Stimulated activated naive CD8-positive, alpha-beta T cell treated with anti-CD3 and anti-CD28 coated beads, Interleukin-15, Interleukin-2, amounts not matched to agents 100 U/mL and 50 U/mL, for 24 hours (primary cell): ENCODE measurements at places on chromosomes 6 and 20.

GRCh38 chr6:14478381-14479225 lies 361.0 kb downstream of the CD83 start:
- no peak for DNase-seq

DNA sequence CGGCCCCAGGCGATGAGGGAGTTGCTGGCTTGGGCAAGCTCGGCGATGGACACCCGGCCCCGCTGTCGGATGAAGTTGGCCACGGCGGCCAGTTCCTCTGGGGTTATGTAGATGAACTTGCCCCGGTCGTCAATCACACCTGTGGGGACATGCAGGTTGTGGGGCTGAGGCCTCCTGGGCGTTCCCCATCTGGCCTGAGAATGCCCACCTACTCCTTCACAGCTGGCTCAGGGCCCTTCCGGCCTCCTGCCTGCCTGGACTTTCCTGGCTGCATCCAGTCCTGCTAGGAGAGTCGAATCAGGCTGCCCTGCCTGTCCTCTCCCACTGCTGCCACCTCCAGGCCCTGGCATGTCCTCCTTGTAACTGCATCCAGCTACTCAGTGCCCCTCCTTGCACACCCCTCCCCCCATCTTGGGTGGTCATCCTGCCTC lies 13.8 kb downstream of the DDRGK1 start:
- DNase-seq, result no peak

DNA sequence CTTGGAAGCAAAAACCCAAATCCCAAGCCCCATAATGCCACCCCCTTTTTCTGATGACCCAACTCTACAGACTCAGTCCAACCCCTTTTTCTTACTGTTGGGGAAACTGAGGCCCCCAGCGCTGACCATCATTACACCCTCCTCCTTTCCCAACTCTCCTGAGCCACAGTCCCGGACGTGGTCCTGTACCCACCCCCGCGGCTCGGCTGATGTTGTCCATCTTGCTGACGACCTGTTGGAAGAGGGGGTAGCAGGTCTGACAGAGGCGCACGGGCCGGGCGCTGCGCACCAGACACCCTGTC lies 533 bp downstream of the OSTM1 start:
- no peak for DNase-seq

DNA sequence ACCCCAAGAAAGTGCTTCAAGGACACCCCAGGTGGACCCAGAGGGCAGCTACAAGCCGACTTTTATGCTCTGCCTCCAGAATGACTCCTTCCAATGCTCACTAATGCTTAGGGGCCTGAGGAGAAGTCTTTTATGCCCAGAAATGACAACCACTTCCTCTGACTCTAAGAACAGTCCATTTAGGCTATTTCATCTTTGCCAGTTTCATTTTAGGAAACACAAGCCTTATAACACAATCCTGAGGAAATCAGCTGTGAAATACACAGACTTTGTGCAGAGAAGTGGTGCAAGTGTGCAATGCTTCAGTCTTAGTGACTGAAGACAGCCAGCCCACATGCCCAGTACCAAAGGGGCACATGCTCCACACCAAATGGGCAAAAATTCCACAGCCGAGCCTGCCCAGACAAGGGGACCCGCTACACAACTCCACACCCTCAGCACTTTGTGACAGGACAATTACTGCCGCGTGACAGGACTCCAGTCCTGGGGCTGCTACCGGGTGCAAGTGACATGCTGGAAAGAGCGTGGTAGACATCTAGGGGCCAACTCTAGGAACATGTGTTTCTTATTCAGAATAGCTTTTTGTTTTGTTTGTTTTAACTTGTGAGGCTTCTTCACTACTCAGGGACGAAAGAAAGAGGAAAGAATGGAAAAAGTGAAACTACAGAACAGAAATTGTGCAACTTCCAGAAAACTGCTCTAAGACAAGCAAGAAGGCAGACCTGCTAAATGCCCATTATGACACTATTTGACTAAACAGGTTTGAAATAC lies 28.2 kb upstream of the PLAGL1 start:
- DNase-seq, result peak; percentile 14

DNA sequence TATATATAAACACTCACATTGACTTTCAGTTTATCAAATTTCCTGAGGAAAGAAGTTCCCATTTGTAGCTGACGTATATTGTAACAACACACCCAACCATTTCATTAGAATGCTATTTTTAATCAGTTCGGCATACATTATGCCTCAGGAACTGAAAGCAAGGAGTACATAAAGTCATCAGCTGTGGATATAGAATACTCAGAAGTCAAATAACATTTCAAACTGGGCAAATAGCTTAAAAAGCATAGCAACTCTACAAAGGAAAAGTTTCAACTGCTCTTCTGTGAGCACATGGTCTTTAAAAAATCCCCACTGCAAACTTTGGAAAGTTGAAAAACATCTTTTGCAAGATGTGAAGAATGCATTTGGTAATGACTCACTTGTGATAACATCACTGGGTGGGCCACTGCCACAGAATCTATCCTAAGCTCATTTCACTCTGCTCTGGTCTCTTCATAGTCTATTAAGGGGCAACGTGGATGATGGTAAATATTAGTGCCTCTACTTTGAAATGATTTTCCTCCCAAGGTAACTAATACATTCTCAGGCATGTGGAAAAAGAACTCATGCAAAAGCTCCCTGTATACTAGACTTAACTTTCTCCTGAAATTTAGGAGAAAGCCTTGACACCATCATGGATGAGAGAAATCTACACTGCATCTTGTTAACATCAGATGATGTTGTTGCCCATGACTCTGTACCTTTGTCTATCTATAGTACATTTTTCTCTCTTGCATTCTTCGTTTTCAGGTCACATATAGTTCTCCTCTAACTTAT lies 49.2 kb downstream of the FYN start:
- DNase-seq, result no peak

- peak; percentile 87 for DNase-seq
These were observed at the start of gene CUL9 for GRCh38 chr6:43181942-43182860. CUL9 (plus strand) TSS chr6:43182196; CDS start chr6:43184311, 2,115 bp downstream.

DNA sequence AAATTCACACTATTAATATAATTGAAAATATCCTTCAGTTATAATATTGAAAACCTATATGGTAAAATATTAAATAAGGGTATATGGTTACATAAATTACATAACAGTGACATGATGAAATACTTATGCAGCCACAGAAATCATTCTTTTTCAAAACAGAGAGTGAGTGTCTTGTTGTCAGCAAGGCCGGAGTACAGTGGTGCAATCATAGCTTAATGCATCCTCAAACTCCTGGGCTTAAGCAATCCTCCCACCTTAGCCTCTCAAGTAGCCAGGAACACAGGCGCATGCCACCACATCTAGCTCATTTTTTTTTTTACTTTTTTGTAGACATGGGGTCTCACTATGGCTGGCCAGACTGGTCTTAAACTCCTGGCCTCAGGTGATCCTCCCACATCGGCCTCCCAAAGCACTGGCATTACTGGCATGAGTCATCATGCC lies 40.4 kb downstream of the FAM8A1 start:
- no peak for DNase-seq

DNA sequence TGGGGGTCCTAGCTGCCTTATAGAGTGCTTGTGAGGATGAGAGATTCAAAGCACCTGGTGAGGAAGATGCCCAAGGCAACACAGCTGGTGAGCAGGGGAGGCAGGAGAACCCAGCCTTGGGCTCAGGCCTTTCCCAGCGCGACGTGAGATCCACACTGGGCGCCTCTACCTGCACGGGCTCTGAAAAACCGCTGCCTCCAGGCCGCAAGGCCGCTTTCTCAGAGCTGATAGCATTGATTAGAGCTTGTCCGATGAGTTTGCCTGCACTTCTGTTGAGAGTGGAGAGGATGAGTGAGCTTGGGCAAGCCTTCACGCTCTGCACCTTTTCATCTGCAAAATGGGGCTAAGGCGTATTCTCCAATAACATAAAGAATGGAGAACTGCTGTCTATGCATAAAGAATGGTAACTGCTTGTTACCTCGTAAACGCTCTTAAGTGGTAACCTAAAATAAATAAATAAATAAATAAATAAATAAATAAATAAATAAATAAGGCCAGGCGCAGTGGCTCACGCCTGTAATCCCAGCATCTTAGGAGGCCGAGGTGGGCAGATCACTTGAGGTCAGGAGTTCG lies 916 bp downstream of the PABPC1L start:
- DNase-seq, result no peak

- DNase-seq, result no peak
These were observed 14.5 kb downstream of the TCF15 start for GRCh38 chr20:595330-596308.

GRCh38 chr6:31094389-31094881 lies 17.9 kb downstream of the C6orf15 start:
- DNase-seq, result peak; percentile 20

DNA sequence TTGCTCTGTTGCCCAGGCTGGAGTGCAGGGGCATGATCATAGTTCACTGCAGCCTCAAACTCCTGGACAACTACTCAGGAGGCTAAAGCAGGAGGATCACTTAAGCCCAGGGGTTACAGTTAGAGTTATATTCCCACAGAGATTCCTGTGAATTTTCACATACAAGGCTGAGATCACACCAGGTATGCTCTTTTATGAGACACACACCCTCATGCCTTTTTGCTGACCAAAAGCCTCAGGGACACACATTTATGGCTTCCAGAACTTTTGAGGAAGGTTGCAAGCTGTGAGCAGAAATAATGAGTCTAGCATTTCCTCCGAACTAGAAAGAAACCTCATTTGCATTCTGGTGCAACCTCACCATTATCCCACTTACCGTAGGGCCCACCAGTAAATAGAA lies 370.5 kb upstream of the ARID1B start:
- no peak for DNase-seq

DNA sequence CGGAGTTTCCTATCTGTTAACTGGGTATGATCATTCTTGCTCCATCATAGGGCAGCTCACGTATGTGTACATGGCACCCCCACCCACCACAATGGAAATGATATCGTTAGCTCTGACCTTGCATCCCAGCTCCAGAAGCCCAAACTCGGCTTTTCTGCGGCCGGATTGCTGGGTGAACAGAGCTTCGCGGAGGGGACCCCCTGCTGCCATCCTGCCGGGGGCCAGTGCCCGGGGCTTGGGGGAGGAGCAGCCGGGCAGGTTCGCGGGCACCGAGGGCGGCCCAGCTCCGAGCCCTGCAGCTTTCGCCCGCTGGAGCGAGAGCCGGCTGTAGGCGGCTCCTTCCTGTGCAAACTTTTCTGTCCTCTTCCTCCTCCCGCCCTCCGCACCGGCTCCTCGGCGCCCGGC lies 24.9 kb upstream of the FUCA2 start:
- peak; percentile 66 for DNase-seq

DNA sequence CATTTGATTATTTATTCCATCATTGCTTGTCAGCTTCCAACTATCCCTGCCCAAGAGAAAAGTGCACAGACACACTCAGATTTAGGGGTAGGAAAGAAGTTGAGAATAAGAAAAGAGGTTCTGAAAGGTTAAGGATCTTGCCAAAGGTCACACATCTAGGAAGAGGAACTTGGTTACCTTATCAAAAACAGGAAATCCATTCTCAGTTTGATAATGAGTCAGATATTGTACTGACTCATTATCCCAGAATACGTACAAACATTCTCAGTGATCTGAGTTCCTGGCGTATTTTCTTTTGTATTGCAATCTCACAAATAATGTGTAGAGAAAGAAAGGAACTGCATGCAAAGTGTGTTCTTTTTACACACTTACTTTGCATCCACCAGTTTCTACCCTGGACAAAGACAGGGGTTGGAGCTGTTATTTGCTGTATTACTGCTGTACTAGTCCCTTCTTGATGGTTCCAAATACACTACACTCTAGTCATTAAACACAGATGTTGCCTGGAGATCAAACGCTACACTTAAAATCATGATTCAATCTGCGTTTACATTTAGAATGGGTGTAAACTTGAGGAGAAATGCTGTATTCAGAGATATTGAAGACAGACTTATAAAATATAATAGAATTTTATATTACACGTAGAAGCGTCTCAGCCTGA lies 545.7 kb downstream of the PRKN start:
- no peak for DNase-seq

GRCh38 chr6:43679057-43679456 lies 8.5 kb downstream of the MRPS18A start:
- DNase-seq, result no peak

DNA sequence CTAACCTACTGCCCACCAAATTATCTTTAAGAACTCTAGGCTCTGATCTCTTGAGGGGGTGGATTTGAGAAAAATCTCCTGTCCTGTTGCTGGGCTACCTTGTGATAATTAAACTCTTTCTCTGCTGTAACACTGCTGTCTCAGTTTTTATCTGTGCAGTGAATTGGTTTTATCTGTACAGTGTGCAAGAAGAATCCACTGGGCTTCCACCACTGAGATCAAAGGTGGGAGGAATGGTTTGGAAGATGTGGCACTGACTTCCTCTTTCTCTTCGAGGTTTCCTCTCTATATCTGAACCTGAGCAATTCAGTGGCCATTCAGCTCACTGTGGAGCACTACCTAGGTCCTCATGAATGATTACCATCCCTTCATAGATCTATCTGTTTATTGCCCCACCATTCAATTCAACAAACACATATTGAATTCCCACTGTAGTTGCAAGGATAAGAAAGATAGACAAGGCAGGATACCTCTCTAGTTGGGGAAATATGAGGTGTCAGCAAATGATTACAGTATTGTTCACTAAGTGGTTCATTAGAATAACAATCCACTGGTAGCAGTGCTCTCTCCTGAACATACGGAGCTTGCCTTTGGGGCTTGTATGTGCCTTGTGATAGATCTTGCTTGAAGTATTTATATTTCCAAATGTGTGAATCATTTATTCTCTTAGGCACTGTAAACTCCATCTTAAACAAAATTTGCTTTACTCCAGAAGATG lies 172.1 kb upstream of the ARG1 start:
- no peak for DNase-seq

DNA sequence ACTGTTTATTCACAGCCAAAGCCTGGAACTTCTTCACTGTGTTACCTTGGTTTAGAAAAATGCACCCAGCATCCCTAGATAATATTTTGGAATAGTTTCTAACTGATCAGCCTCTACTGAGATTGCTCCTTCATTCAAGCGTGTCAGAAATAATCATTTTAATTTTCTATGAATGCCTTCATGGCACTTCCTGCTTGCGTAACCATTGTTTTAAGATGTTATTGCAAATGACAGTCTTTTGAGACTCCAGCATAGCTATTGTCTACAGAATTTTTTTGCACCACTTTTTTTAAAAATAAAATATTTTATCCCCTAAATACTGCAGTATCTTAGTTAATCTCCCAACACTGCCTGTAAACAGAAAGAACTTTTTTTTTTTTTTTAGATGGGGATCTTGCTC lies 213.1 kb downstream of the PHACTR1 start:
- DNase-seq, result no peak

- no peak for DNase-seq
These were observed 490 bp downstream of the MMUT start for GRCh38 chr6:49462599-49462926.

GRCh38 chr6:41705996-41706835 lies 29.2 kb downstream of the TFEB start:
- DNase-seq, result peak; percentile 88

- DNase-seq, result no peak
These were observed 37.0 kb upstream of the MAS1 start for GRCh38 chr6:159853754-159854153.

GRCh38 chr6:117540670-117541069 lies 58.2 kb downstream of the DCBLD1 start:
- no peak for DNase-seq

- no peak for DNase-seq
These were observed 52.9 kb downstream of the RNASET2 start for GRCh38 chr6:166903500-166903899.

- DNase-seq, result no peak
These were observed 247.2 kb downstream of the LAMA2 start for GRCh38 chr6:129130106-129130505.
